ENCODE measurements at places on chromosomes 1 and 21.

DNA sequence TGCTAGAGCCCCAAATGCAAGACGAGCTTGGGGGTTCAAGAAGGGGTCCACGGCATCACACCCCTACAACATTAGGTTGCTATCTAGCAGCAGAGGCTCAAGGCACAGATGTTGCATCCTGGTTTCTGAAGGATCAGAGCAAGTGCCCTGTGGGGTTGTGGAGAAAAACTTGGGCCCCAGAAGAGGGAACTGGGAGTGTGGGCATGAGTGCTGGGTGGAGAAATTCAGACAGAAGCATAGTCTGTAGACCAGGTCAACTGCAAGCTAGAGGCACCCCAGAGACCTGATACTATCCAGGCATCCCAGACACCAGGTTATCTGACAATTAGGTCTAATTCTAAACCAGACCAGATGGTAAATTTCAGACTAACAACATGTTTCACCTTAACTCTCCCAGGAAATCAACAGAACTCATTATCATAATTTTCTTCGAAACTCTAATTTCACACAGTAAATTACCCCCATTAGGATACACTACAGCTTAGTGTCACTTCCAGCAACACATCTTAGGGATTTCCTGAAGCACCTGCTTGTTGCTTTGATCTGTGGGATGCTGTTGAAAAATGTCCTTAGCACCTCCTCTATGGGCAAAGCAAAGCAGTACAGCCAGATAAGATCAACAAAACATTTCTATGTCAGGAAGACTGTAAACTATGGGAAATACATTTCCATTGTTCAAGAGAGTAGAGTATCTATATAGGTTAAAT is 179.3 kb downstream of the VAV3 start:
- DNase-seq = no peak

DNA sequence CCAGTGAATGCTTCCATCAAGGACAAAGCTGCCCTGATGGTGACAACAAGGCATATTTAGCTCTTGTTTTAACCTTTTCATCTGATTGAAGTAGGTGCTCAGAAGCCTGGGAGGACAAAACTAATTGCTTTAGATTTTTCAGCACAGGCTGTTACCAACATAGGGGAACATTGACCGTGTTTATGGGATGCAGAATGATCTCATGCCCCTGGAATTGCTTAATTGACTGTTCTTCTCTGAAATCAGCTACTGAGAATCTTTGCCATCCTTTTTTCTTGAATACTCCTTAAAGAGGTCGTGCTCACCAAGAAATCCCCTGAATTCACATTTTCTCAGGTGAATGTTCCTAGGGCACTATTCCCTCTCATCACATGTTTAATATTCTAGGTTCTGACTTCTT is 95.9 kb upstream of the CCDC190 start:
- no peak for DNase-seq

DNA sequence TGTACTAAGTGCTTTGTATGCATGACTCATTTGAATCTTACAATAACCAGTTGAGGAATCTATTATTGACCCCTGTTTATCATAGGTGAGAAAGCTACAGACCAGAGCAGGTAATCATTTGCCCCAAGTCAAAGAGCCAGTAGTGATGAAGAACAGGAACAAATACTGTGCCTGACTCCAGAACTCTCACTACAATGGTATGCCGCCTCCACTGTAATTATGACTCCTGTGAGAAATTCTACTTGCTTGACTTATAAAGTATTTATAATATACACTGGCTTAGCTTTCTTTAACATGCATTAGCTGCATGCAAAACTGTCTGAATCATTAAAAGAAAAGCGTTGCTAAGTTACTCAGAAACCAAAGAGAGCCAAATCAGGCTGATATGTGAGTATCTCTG is 92.6 kb downstream of the ZNF281 start:
- no peak for DNase-seq

DNA sequence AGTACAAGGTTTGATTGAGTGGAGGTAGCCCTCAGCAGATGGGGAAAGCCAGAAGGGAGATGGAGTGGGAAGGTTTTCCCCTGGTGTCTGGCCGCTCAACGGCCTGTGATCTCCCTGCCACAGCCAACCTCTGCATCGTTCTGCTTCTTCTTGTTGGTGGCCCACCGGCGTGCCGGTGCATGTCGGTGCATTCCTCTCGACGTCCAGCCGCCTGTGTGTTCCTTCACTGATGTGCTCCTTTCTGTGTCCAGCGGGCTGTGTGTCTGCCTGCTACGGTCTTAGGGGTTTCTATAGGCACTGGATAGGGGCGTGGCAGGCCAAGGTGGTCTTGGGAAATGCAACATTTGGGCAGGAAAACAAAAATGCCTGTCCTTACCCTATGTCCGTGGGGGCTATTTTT is 101.0 kb downstream of the XPR1 start:
- no peak for DNase-seq

GRCh38 chr1:183941001-183941400 is 96.5 kb downstream of the COLGALT2 start:
- no peak for DNase-seq

DNA sequence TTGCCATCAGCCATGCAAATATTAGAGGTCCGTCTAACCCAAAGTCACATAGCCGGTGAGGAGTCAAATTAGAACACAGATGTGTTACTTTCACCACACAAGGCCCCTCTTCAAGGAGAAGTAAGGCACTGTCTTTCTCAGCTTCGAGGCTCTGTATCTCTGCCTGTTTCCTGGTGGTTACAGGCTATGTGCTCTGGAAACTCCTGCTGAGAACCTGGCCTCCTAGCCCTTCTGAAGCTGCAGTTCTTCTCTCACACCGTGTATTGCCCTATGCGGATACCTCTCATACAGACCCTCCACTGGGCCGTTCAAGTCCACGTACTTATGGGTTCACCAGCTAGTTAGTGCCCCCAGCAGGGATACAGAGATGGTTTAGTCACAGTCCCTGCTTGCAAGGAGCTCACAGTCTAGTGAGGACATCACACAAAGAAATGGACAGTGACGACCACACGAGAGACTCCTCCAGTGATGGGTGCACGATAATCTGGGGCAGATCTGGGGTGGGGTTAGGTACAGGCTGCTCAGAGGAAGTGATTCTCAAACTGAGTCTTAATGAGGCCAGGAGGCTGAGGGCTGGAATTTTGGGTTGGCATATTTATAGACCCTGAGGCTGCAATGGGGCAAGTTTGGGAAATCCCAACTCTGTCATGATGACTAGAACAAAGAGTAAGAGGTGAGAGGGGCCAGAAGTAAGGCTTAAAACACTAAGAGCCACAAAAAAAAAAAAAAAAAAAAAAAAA is 22.8 kb upstream of the ELOA start:
- DNase-seq = no peak

GRCh38 chr21:42459546-42460215 is 36.3 kb downstream of the RSPH1 start:
- DNase-seq = no peak

DNA sequence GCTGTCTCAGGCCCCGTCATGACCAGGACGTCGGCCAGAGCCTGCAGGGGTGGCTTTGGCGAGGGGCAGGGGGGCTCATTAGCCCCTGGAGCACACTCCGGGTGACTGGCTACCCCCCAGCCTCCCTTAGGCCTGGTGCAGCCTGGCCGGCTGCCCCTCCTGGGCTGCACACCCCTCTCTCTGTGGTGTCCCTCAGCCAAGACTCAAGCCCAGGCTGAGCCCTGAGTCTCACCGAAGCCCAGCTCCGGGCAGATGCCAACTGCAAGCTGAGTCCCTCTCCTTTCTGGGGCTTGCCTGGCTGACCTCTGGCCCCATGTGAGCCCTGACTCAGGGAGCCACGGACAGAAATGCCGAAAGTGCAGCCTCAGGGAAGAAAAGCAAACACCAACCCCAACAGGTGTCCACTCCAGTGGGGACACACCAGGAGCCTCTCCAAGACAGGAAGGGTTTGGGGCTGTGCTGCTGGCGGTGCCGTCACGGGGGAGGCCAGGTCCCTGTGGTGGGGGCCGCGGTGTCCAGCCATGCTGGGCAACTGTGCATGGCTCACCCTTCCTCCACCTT is 5.3 kb upstream of the IBA57 start:
- peak; percentile 62 for DNase-seq

- no peak for DNase-seq
These were observed 326.5 kb upstream of the ESRRG start for GRCh38 chr1:217049721-217050120.

DNA sequence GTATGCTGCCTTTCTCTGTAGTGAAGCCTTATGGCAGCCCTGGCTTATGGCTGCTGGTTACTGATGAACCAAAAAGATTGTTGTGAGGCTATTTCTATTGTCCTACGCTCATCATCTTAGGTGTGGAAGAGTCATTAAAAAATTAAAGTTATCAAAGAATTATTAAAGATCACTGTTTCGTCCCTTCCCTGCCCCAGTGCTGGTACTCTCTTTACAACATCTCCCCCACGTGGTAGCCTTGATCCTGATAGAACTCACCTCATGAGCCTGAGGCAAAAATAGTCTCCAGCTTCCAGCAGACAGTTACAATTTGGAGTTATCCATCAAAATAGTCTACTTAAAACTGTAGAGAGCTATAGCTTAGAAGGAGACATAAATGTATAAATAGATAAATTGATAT is 201.5 kb downstream of the S1PR1 start:
- DNase-seq = no peak

- peak; percentile 28 for DNase-seq
These were observed 33.3 kb downstream of the FOXD2 start for GRCh38 chr1:47471163-47471562.

DNA sequence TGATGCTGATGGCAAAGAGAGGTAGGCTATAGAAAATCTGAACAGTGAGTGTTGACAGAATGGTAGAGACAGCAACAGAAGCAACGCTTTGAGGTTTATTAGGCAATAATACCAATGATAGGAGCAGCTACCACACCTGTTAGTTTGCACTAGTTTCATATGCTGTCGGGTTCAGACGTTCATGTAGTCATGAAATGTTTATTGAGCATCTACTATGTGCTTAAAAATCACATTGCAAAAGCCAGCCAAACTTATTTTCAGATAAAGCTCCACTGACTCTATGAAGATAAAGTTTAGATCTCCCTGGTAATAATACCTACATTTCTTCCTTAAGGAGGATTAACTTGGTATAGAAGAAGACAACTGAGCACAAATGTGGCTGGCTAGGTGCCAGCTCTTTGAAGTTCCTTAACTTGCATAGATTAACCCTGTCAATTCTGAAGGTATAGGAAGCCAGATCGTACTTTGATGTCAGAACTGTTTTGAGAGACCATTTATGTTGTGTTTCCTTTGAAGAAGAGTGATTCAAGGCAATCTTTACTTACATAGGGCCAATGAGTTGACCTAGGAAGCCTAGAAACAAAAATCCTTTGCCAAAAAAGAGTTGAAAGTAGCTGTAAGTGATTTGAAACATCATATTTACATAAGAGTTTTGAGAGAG is 71.5 kb downstream of the DISP1 start:
- no peak for DNase-seq

GRCh38 chr1:199124351-199124750 is 485.5 kb downstream of the PTPRC start:
- no peak for DNase-seq

GRCh38 chr1:1088029-1088800 is 14.1 kb upstream of the RNF223 start:
- no peak for DNase-seq

DNA sequence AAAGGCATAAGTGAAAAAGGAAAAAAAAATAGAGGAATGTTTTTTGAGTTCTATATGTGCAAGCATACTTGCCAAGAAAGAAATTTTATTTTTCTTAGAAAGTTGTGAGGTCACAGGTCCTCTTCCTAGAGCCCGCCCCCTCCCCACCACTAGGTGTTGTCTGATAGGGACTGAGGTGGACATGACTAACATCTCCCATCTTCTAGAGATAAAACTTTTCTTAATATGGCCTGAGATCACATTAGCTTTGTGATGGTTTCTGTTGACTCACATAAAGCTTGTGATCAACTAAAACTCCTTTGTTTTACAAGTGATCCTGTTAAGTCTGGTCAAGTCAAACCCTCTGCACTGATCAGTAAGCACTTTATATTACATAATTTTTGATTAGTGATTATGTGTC is 33.4 kb upstream of the CITED4 start:
- no peak for DNase-seq

DNA sequence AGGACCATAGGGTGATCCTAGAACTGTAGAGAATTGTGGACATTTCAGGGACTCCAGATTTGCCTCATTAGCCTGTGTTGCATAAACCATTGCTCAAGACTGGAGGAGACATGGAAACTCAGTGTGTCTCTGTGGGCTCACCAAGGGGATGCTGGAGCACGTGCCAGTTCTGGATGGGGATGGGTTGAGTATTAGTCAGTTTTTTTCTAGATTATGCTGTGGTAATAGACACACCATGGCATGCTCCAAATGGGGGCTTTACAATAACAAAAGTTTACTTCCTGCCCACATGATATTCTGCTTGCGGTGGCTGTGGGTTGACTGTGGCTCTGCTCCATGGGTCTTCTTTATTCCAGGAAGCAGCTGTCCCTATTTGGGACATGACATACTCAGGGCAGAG is 125.4 kb downstream of the FOXD2 start:
- DNase-seq = no peak

GRCh38 chr1:9604836-9605235 is 16.1 kb downstream of the TMEM201 start:
- DNase-seq = peak; percentile 75

GRCh38 chr21:39685991-39686390 is 59.0 kb upstream of the IGSF5 start:
- DNase-seq = no peak
